Endothelial cell of umbilical vein (primary cell): ENCODE measurements at places on chromosomes 1 and 21. TPM values are rescaled to one million over a fixed set of nuclear protein-coding genes. Genes with fewer than 3 reads are reported as not detected.

DNA sequence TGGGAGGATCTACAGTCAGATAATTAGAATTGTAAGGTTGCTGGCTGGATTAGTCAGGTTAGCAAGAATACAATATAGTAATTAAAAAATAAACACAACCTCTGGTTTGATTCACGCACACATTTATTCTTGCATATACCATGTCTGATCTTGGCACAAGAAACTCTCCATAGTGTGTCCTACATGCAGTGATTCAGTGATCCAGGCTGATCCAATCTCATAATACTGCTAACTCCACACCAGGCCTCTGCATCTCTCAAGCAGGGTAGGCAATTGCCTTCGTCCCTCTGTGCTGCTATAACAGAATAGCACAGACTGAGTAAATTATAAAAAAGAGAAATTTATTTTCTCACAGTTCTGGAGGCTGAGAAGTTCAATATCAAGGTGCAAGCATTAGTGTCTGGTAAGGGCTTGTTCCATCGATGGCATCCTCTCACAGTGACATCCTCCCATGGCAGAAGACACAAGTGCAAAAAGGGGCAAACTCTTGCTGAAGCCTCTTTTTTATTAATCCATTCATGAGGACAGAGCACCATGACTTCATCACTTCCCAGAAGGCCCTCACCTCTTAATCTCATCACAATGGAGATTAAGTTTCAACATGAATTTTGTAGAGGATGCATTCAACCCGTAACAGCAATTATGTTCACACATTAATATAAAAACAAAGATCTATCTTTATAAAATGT lies 741.0 kb upstream of the NCAM2 start:
- DNase-seq, result no peak

DNA sequence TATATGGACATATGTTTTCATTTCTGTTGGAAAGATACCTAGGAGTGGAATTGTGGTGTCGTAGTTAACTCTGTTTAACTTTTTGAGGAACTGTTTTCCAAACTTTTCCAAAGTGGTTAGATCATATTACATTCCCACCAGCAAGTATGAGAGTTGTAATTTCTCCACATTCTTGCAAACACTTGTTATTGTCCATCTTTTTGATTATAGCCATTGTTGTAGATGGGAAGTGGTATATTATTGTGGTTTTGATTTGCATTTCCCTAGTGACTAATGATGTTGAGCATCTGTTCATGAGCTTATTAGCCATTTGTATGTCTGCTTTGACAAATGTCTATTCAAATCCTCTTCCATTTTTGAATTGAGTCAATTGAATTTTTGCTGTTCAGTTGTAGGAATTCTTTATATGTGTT lies 19.8 kb downstream of the CAMTA1 start:
- DNase-seq, result peak; percentile 72

- DNase-seq, result no peak
Measured at GRCh38 chr1:19196331-19196730, 13.7 kb downstream of the UBR4 start.

DNA sequence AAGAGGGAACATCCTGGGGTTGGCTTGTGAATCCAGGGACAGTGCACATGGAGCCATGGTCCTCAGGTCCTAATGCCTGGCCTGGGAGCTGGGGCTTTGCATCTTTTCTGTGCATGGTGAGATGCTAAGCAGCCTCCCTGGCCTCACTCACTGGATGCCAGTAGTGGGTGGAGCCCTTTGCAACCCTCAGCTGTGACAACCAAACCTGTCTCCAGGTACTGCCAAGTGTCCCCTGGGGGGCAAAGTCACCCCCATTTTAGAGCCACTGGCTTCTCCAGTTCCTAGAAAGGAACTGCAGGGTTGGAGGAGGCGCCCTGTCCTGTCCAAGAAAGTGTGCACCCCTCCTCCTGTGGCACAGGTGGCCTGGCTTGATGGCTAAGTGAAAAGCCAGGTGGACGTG lies 44.6 kb upstream of the GRIK3 start:
- DNase-seq, result no peak

DNA sequence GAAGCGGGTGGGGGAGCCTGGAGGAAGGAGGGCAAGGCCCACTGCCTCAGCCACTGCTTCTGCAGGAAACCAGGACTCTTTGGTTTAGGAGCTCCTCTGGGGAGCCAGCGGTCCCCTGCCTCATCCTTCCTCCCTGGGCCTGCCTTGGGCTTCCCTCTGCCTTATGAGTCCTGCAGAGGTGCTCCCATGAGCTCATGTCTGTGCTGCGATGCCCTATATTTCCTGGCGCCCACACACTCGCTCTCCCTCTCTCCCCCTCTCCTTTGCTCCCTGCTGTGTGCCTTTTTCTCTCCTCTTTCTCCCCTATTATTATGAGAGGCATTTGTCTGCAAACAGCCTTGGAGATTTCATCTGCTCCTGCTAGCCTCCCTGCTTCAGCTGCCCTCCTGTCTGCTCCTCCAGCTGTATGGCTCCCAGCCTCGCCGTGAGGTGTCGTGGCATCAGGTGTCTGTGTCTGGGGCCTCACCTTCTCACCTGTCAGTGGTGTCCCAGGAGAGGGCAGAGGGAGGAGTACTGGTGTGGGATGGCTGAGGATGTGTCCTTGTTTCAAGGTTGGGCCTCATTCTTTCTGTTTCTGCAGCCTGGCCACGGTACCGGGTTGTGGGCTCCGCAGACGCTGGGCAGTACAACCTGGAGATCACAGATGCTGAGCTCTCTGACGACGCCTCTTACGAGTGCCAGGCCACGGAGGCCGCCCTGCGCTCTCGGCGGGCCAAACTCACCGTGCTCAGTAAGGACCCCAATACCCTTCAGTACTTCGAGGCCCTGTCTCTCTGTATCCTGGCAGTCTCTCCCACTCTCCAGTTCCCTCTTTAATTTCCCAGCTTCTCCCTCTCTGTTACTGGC lies 84.2 kb downstream of the KIRREL1 start:
- DNase-seq, result no peak

Gene GON4L
- 58.7 and 60.4 TPM in 2 replicates for total RNA-seq

Gene TMEM81
- 2.9 TPM in 2 replicates for total RNA-seq

Gene SLAMF7
- not detected in 2 replicates for total RNA-seq

Gene ZNF684
- 5.5 and 5.8 TPM in 2 replicates for total RNA-seq
